Islet precursor cell (in vitro differentiated cells): ENCODE measurements at places on chromosomes 7 and 10.
A peak's percentile ranks its signal among the peaks of the same experiment; 100 is the strongest.

DNA sequence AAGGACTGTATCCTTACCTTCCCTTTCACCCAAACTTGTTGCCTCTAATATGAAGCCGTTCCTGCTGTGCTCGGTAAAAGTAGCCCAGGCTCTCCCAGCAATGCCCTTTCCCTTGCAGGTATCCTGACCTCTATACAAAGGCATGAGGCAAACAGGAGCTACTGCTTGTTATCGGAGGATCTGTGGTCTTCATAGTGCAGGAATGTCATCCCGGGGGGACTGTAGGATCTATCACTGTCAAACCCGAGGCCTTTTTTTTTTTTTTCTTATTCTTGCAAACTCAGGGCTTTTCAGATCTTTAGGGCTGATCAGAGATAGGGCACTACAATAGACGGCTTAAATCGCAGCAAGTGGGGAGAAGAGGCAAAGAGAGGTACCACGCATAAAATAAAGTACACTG, 1206.6 kb downstream of the TYW1 start:
- DNase-seq, result peak; percentile 93

DNA sequence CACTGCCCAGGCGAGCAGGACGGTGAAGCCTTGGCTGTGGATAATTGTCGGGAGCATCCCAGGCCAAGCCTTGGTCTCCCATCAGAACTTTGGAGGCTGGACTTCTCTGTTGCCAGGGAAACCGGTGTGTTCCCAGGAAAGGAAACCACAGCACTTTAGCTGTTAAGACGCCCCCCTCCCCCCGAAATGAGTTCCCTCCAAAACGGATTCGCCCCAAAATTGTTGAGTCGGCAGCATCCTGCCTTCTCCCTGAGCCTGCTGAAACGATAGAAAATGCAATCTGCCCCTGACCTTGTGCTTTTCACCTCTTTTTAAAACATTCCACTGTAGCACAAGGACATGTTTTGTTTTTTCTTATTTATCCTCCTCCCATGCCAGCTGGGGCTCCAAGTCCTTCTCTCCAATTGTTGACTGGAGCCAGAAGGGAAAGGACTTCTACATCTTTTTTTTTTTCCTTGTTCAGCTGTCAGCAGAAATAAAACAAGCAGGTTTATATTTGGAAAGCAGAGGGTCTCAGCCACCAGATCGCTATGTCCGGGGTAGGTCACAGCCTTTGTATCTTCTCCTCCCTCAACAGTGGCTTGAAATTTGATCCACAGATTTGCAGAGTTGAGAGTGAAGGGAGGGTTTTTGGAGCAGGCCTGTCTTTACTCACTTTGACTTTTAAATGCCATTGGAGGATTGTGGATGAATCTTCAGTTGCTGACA, 116.5 kb downstream of the ZMIZ1 start:
- DNase-seq, result no peak

- no peak for DNase-seq
These were observed 119.3 kb upstream of the FRMD4A start for GRCh38 chr10:14450041-14450491.

- no peak for DNase-seq
These were observed 85.8 kb downstream of the HIF1AN start for GRCh38 chr10:100621360-100622205.

GRCh38 chr7:52273685-52274610, 761.5 kb upstream of the POM121L12 start:
- peak; percentile 74 for DNase-seq

DNA sequence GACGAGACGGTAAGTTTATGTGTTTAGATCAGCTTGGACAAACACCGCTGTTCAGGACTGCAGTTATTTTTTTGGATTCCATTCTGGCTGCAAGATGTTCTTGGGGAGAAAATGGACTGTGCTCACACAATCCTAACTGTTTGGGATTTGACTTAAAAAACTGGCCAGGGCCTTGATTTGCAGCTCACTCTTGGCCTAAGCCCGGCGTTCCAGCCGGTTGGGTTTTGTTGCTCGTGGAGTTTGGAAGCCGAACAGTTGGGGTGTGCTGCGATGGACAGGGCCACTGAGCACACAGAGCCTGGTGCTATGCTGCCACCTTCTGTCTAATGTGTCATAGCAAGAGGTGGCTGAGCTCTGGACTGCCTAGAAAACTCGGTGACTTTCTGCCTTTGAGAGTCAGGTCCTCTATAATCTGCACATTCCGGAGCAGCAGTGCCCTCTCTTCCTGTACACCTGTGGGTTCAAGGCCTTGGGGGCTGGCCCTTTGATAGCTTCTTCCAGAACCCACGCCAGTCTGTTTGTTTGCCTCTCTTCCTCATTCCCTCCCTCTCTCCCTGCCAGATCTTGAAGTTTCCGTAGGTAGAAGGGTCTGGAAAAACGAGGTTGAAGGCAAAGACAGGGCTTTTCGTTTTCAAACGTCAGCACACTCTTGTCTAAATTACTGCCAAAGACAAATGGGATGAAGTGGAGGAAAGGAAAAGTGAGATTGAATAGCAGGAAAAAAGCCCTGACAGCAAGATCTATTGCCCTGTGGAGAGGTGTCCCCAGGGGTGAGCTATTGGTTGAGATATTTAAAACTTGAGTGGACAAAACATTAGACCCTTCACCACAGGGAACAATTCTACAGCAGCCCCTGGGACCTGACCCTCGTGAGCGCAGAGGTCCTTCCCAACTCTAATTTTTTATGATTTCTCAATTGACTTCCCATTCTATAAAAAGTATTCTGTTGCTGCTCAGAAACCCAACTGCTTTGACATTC, 167.5 kb upstream of the HABP2 start:
- peak; percentile 93 for DNase-seq

GRCh38 chr7:22628112-22628511, 98.9 kb upstream of the IL6 start:
- no peak for DNase-seq

GRCh38 chr7:6546498-6547251, 4.6 kb downstream of the GRID2IP start:
- DNase-seq, result no peak

- DNase-seq, result no peak
These were observed 226.2 kb upstream of the DGKB start for GRCh38 chr7:15128716-15129115.

- no peak for DNase-seq
These were observed at the start of gene LIPJ for GRCh38 chr10:88586462-88586861. LIPJ (plus strand) TSS chr10:88586762; CDS start chr10:88590688, 3,926 bp downstream.

DNA sequence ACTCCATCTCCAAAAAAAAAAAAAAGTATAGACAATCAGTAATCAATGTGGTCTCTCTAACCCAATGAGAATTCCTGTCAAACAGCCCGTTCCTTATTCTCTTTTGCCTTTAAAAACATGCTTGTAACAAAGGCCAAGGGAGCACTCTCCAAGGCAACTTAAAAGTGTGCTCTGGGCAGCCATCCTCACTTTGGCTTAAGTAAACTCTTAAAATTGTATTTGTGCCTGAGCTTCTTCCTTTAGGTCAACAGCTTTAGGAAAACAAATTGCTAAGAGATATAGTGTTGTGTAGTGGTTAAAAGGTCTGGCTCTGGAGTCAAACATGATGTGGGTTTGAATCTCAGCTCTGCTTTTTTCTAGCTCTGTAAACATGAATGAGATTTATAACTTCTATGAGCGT, 13.9 kb upstream of the EPC1 start:
- DNase-seq, result no peak

GRCh38 chr10:132899751-132900065, 42.7 kb downstream of the CFAP46 start:
- DNase-seq, result no peak

- DNase-seq, result no peak
These were observed 9.8 kb downstream of the TMEM209 start for GRCh38 chr7:130195396-130195795.

DNA sequence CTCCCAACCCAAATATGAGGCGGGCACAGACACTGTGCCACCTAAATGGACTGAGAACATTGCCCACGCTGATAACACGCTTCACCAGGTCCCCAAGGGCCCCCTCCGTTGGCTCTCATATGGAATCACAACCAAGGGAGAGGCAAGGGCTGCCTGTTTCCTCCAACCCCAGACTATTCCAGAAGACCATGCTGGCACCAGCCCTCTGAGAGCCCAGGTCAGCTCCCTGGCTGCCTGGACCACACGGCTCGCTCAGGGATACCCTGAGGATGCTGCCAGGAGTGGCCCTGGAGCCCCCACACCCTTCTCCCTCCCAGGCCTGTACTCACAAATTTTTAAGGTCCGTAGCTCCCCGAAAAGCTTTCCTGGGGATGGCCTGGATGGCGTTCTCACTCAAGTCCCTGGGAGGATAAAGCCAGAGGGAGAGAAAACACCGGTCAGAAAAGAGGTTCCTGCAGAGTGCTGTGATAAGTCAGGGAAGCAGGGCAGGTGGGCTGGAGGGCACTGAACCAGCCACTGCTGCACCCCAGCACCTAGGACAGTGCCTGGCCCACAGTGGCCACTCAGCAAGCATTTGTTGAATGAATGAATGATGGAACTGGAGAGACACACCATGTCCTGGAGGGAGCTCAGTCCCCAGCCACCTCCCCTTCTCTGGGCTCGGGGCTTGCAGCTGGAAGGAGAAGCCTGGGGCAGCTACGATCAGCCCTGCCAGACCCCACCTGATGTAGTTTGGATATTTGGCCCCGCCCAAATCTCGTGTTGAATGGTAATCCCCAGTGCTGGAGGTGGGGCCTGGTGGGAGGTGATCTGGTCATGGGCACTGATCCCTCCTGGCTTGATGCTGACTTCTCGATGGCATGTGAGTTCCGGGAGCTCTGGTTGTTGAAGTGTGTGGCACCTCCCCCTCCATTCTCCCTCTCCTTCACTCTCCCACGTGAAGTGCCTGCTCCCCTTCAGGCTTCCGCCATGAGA, 119.8 kb downstream of the SLIT1 start:
- no peak for DNase-seq

GRCh38 chr7:47528471-47528870, 53.4 kb downstream of the TNS3 start:
- no peak for DNase-seq

GRCh38 chr10:114043532-114044246, at the start of gene ADRB1:
ADRB1 (plus strand) TSS chr10:114043866; CDS start chr10:114044133, 267 bp downstream.
- peak; percentile 87 for DNase-seq

DNA sequence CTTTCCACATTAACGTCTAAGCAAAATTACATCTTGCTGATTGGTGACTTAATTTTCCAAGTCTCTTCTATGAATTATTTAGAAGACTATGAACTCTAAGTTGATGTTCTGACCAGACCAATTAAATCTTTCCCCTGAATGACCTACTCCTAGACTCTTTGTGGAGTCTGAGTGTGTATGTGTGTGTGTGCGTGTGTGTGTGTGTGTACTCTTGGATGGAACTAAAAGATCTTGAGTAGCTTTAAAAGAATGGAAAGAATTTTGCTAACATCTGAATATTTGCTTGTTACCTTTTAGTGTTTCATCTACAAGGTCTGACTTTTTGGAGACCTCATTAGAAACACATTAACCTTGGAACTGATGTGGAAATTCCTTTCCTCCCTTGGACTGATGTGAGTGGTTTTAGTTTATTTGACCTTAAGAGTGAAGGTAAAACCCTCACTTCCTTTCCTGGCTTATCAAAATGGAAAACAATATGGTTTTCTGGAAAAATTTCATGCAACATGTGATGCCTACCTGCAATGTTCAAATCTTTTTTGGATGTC, 257.1 kb downstream of the GATA3 start:
- no peak for DNase-seq

DNA sequence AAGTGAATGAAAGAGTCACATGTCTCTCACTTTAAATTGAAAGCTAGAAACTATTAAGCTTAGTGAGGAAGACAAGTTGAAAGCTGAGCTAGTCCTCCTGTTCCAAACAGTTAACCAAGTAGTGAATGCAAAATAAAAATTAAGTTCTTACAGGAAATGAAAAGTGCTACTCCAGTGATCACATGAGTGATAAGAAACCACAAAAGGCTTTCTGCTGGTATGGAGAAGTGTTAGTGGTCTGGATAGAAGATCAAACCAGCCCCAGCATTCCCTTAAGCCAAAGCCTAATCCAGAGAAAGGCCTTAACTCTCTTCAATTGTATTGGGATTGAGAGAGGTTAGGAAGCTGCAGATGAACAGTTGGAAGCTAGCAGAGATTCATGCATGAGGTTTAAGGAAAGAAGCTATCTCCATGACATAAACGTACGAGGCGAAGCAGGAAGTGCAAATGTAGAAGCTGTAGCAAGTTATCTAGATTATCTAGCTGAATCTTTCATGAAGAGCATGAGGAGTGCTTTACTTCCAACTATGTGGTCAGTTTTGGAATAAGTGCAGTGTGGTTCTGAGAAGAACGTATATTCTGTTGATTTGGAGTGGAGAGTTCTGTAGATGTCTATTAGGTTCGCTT, 261.6 kb downstream of the MDFIC start:
- DNase-seq, result no peak
